ENCODE measurements at places on chromosomes 4 and X.

GRCh38 chr4:17134565-17134964, 236.1 kb upstream of the LDB2 start:
- no peak for DNase-seq

- no peak for DNase-seq
Observed at GRCh38 chr4:52617336-52618020, 41.6 kb downstream of the USP46 start.

DNA sequence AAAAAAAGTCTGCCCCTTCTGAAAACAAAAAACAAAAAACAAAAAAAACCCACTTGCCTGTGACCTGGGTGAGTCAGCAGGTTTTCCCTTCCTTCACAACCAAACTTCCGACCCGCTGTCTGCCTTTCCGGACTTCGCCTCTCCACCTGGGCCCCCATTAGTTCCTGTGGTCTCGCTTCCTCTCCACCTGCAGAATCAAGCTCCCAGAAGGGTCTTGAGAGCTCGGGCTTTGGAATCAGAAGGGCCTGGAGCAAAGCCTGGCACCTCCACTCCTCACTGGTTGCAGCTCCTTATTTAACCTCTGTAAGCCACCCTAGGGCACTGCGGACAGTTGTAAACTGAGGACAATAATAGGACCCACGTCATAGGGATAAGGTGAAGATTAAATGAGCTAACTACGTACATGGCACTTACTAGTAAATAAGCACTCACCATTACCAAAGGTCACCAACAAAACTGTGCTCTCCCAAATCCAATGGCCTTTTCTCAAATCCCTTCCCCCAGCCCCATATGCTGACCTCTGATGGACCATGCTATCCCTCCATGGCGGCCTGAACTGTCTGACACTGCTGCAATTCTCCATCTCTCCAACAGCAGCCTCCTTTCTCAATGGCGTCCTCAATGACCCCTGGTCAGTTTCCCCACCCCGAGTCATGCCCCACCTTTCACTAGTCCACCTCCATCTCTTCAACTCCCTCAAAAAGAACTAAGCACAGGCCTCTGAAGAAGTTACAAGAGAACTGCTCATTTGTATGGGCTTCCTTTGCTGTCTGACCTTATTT, 64.2 kb downstream of the IRF2 start:
- DNase-seq: no peak

DNA sequence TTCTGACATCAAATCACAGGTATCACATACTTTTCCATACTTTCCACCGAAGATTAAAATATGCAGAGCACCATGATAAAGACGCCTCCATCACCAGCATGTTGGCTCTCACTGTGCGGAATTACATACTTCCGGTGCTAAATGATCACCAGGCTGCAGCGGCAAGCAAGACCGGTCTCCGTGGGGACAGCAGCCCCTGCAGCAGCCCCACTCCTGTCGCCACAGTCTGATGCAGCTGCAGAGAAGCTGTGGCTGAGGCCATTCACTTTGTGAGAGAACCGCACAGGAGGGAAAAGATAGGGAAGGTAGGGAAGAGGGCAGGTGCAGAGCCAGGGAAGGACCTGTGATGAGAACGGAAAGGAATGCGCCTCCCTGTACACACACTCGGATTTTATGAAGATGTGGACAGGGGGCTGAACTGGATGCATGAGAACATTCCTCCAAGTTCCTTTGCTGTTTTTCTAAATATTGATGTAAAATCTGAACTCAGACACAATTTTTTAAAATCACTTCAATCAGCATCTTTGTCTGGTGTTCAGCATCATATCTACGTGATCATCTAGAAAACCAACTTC, 38.3 kb downstream of the AFAP1 start:
- DNase-seq: no peak

DNA sequence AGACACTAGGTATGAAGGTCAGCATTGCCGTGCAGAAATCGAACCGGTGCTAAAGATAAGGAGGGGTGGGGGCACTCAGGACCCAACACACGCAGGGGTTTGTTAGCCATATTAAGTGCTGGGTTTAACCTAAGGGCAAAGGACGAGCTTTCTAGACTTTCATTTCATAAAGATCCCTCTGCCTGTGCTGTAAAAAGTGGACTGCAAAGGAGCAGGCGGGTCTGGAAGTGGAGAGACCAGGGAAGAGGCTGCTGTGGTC, 1.3 kb downstream of the CASP3 start:
- no peak for DNase-seq
